Transverse colon (tissue), 4 donors: ENCODE measurements at places on chromosomes 7 and 10.
A peak's percentile ranks its signal among the peaks of the same experiment; 100 is the strongest.

- no peak for DNase-seq
These were observed 168.2 kb upstream of the IGFBP3 start for GRCh38 chr7:46089281-46089680.

GRCh38 chr10:120571266-120571665, 114.2 kb downstream of the PLPP4 start:
- no peak for DNase-seq

DNA sequence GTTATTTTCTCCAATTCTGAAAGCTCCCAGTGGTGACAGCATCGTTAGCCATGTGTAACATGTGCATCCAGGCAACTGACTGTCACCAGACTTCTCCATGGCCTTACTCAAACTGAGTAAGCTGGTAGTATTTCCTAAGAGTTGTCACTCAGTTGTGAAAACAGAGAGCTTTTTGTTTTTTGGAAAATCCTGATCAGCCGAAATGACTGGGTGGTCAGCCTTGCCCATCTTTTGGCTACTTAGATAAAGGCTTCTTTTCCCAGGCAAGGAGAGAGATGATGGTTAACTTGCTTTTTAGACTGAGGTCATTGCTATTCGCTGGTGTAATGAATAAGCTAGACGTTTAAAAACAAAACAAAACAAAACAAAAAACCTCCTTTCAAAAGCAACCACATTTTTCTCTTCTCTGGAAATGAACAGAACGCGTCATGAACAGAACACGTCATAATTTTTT, 159.5 kb upstream of the KLF14 start:
- no peak for DNase-seq

DNA sequence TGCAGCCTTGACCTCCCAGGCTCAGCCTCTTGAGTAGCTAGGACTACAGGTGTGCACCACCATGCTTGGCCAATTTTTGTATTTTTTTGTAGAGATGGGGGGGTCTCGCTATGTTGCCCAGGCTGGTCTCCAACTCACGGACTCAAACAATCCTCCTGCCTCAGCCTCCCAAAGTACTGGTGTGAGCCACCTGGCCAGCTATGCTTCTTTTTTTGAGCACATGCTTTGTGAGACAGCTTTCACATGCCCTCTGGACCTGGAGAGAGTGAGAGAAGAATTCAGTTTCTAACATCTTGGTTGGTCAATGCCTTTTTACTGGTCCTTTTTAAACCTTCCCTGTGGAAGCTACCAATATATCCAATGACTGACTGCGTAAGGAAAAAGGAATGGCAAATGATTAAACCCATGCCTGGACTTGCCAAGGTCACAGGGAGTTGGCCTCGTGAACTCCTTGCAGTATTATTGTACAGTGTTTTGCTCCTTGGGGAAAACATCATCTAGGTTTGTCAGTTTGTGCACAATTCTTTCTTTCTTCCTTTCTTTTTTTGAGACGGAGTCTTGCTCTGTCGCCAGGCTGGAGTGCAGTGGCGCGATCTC, 6.2 kb upstream of the FOXK1 start:
- DNase-seq = no peak

DNA sequence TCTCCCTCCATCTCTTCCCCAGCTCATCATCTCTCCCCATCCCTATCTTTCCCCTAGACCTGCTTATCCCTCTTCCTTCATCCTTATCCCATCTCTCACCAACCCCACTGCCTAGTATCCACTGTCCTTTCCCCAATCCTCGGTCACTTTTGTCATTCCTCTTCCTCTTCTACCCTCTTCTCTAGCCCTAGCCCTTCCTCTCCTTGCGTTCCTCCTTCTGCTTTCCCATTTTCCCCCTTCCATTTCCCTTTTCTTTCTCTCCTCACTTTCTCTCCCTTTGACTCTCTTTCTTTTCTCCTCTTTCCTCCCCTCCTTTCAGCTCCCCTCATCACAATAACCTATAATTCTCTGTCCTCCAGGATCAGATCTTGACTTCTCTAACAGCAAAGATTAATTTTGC, 83.6 kb downstream of the POLL start:
- no peak for DNase-seq

DNA sequence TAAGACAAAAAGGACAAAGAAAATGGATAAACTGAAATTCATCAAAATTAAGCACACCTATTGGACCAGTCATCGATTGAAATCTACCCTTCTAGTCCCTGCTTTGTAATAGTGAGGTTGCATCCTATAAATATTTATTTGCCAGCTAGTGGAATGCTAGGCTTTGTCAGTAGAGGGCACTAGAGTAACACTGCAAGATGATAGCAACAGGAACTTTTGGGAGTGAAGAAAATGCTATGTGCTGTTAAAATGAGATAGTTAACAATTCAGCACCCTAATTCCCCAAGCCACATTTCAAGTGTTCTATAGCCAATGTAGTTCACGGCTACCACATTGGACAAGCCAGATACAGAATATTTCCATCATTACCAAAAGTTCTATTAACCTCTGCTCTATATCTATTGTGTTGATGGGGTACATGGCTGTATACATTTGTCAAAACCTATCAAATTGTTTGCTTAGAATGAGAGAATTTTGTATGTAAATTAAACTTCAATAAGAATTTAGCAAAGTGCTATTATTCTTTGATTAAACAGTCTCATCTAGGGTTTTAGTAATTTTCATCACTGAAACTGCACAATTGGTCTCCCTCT, 69.8 kb downstream of the LSMEM1 start:
- no peak for DNase-seq

DNA sequence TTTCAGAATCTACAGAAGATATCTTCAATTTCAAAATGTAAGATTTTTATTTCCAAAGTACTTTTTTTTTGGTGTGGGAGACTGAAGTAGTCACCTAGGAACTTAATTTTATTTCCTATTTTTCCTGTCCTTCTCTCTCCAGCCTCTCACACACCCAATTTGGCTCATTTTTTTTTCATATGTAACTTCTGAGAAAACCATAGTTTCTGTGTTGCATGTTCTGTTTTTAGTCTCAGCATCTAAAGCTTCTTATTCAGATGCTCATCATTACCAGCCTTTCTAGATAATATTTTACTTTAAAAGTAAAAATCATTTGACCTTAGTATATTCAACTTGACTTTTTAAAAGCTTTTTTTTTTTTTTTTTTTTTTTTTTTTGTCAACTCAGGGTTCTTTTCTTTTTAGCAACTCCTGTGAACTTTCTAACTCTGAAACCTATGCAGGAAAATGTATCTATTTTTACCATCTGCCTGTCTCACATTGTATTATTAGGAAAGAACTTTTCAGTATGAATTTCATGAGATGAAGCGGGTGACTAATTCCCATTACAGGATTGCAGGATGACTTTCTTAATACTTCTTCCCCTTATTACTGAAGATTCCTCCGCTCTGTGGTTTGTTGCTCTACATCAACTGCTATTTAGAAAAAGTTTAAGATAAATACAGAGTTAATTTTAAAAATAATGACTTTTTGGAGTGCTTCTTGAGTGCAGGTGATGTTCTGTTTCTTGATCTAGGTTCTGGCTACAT, 73.6 kb upstream of the LSM8 start:
- no peak for DNase-seq

- DNase-seq = no peak
These were observed 1292.0 kb downstream of the XPNPEP1 start for GRCh38 chr10:108631332-108631731.

- DNase-seq = no peak
These were observed 37.6 kb downstream of the PRF1 start for GRCh38 chr10:70564901-70565351.

DNA sequence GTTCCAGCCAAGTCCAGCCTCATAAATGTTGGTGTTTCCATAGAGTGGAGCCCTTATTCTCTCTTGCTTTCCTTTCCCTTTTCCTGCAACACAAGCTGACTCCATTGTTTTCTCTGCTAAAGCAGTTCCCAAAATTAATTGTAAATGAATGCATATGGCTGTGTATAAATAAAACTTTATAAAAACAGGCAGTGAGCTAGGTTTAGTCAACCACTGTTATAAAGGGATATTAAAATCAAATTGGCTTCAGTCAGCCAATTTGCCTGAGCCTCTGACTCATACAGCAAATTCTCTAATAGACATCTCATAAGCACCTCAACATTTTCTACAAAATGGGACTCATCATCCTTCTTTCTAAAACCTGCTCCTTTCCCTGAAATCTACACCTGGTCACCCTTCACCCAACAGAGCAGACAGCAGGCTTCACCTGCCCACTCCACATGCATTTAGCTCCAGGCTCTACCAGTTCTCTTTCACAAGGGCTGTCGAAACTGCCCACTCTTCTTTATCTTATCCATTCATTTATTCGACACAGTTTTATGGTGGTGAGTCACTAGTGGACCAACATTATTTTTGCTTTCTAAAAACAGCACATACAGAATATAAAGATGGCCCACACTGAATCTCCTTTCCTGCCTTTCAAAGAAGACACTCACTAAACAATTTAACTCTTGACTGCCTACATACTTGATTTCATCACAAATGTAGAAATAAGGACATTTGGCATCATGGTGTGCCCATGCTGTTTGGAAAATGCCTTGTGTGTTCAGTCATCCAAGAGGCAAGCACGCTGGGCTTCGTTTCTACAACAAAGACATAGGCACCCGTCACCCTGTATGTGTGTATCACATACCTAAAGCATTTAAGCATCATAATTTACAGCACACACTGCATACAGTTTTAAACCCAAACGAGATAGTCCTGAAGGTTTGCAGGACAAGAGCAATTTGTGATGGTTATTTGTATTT, 74.6 kb upstream of the C7orf33 start:
- no peak for DNase-seq

DNA sequence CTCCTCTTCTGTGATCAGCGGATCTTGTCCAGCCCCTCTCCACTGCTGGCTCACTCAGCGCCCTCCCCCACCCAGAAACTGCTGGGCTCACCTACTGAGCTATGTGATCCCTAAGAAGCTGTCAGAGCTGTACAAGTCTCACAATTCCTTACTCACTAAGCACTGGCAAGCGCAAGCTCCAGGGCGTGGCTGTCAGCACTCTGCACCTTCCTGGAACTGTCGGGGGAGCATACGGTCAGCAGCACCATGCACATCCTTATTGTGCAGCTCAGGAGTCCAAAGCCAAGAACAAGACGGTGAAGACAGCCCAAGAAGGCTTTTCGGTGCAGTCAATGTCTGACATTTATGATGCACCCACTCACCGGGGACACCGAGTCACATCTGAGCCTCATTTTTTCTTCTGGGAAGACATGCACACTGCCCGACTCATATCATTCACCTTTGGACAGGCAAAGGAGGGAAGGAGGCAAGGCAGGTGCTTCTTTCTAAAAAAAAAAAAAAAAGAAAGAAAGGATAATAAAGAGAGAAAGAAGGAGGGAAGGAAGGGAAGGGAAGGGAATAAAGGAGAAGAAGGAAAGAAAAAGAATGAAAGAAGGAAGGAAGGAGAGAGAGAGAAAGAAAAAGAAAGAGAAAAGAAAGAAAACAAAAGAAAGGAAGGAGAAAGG, 56.3 kb downstream of the ASB13 start:
- peak; percentile 87 for DNase-seq

DNA sequence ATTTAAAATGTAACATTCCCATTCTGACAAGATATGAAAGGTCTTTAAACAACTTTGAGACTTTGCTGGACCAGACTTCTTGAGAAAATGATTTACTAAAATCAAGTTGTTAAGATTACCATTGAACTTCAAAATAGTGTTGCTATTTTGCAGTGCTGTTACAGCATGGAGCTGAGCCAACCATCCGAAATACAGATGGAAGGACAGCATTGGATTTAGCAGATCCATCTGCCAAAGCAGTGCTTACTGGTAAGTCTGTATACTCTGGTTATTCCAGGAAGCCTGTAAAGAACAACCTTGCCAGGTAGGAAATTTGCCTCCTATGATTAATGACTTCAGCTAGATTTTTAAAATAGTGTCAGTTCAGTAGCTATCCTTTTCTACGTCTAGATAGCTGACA, 18.8 kb downstream of the TNKS2 start:
- DNase-seq = no peak

GRCh38 chr7:81533931-81534330, 235.9 kb downstream of the HGF start:
- no peak for DNase-seq

- no peak for DNase-seq
These were observed 86.0 kb downstream of the ARID5B start for GRCh38 chr10:61987537-61987936.

DNA sequence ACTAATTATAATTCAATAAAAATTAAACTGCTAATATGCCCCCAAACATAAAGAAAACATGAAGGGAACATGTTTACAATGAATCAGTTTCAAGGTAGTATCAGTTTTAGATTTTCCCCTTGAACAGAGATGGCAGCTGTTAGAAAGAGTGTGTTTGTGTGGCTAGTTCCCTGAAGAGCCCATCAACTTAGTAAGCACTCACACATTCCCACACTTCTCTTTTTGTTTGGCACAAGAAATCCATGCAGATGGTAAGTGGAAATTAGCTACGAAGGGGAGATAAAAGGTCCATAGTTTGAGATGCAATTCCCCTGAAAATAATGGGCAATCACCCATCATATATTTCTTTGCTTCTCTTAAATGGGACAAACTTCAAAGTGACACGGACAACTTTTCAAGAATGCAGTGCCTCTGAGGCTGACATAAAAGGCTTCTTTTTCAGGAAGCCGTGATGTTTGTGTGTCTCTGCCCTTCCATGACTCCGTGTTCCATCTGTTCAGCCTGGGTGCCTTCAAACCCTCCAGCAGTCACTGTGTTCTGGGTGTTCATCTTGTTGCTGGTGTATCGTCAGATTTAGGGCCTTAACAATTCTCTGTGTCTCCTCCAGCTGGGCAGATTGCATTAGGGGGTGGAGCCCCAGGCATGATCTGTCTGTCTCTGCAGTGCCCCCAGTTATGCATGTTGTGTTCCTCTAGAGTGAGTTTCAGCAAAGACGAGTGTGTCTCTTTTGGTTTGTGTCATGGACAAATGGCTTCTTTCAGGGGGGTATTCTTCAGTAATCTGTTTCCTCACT, 259.5 kb upstream of the NPY start:
- DNase-seq = no peak

DNA sequence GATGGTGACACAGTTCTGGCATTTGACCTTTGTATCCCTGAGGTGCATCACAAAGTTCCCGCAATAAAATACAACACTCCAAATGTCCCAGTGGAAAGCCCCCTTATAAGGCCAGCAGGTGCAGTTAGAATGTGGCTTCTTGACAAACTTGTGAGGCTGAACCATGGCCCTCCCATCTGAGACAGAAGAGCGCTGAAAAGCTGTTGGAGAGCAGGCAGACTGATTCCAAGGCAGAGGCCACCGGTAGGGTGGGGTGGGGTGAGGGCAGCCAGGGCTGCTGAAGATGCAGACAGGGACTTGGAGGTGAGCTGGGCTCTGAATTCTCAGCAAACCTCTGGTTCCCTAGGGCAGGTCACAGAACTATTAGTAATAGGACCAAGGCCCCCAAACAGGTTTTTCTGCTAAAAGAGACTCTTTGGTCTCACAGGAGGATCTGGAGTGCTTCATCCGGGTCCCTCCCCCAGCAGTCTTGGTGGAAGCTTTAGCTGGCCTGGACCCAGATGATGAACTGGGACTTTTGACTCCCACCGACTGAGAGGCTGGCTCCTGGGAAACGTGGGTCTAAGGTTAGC, 15.6 kb upstream of the CHST3 start:
- no peak for DNase-seq
